RPMI8226 (cell line): ENCODE measurements at places on chromosomes 13 and 19.
A peak's percentile ranks its signal among the peaks of the same experiment; 100 is the strongest.

DNA sequence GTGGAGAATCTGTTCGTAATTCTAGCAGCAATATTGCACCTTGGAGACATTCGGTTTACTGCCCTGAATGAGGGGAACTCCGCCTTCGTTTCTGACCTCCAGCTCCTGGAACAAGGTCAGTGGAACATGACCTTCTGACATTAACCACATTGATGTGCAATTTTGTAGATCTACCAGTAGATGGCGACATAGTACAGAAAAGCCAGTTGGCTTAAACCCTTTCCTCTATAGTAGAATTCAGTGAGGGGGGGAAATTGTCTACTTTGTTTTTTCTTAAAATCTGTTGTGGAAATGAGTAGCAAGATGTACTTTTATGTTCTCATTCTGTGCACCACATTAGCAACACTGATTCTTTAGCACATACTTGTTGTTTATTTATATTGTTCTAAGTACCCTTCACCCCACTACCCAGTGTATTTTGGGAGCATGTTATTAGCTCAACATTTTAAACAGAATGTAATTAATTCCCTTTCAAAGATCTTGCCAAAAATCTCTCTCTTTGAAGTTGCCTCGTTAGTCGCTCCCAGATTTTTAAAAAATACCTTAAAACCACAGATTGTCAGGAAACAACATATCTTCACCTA is 332.2 kb downstream of the MYO16 start:
- peak; percentile 50 for DNase-seq

GRCh38 chr19:17565611-17566010 is 10.2 kb downstream of the COLGALT1 start:
- no peak for DNase-seq

GRCh38 chr19:36973021-36973843 is 57.1 kb downstream of the ZNF568 start:
- peak; percentile 29 for DNase-seq

- no peak for DNase-seq
Measured at GRCh38 chr13:76293346-76293745, 592.9 kb downstream of the KCTD12 start.

DNA sequence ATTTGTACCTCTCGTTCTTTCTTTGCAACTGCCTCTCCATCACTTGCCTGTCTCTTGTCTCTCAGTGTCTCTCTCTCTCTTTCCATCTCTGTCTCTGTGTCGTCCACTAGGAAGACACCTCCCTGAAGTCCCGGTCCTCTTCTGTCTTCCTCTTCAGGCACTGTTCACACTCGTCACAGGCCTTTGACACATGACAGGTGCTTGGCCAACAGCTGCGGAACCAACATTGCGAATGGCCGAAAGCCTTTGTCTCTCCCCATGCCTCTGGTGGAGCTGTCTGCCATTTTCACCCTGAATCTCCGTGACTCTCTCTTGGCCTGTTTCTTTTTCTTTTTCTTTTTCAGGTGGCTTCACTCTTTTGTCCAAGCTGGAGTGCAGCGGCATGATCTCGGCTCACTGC is 2.8 kb downstream of the HIPK4 start:
- DNase-seq, result no peak

DNA sequence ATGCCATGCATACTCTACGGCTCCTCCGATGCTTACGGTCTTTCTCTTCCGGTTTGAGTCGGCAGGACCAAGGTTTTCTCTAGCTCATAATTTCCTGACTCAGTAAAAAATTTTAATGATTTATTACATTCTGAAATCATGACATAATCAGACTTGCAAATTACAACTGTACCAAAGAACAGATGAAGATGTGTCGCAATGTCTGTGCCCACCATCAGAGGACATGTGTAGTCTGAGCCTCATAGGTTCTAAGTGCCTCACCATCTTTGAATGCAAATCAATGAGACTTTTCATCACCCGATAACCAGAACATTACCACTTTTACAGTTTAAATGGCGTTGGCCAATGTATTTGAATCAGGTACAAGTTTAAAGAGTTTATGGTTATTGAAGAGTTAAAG is 213.1 kb downstream of the NHLRC3 start:
- DNase-seq, result no peak

- peak; percentile 53 for DNase-seq
Measured at GRCh38 chr13:23979361-23980159, 82.3 kb upstream of the C1QTNF9B start.

DNA sequence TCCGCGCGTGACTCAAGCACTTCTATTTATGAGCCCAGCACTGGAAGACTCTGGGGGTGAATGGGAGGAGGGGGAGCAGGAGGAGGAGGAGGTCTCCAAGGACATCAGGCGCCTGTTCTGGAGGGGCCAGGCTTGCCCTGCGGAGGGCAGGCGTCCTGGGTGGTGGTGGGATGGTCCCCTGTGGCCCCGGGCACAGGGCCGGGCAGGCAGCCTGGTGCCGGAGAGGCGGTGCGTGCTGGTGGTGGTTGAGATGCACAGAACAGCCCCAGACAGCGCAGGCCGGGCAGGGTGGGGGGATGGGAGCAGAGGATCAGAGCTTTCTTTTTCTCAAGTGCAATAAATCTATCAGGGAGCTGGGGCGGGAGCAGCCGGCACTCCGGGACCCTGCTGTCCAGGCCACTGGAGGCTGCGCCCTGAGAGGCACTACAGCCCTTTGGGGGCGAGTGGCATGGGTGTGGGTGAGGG is 14.0 kb downstream of the NKPD1 start:
- DNase-seq, result no peak

GRCh38 chr13:114024603-114025404 is 50.9 kb upstream of the C13orf46 start:
- DNase-seq, result no peak

- DNase-seq, result no peak
Measured at GRCh38 chr13:93522501-93522900, 295.9 kb downstream of the GPC6 start.

- DNase-seq, result peak; percentile 39
Measured at GRCh38 chr19:11405846-11406643, 13.1 kb downstream of the RGL3 start.

DNA sequence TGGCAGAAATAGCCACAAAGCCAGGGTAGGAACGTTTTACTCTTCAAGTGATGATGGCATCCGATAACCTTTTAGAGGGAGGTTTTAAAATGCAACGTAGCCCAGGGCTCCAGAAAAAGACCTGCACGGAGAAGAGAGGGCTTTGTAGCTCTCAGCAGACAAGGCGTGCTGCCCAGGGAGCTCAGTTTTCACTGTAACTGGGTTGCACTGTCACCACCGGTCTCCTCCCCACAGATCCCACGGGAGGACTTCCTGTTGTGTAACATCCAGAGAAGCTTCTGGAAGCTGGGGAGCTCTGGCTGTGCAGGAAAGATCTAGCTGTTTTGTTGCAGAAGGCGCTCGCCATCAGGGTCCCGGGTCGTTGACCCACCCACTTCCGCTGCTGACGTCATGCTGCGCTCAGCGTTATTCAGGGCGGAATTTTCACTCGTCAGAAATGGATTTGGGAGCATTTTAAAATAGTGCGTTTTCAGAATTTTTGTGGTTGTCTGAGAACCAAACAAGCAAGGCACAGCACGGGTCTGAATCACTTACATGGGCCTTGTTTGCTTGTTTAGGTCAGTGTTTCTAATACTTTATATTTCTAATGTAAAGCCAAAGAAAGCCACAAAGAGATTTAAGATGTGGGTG is 50.8 kb downstream of the ATP11A start:
- DNase-seq, result no peak
